ENCODE measurements at places on chromosomes 7 and 10.

GRCh38 chr10:1268831-1269230, 212.6 kb downstream of the WDR37 start:
- DNase-seq = no peak

- no peak for DNase-seq
Measured at GRCh38 chr10:121309164-121309563, 289.1 kb downstream of the FGFR2 start.

DNA sequence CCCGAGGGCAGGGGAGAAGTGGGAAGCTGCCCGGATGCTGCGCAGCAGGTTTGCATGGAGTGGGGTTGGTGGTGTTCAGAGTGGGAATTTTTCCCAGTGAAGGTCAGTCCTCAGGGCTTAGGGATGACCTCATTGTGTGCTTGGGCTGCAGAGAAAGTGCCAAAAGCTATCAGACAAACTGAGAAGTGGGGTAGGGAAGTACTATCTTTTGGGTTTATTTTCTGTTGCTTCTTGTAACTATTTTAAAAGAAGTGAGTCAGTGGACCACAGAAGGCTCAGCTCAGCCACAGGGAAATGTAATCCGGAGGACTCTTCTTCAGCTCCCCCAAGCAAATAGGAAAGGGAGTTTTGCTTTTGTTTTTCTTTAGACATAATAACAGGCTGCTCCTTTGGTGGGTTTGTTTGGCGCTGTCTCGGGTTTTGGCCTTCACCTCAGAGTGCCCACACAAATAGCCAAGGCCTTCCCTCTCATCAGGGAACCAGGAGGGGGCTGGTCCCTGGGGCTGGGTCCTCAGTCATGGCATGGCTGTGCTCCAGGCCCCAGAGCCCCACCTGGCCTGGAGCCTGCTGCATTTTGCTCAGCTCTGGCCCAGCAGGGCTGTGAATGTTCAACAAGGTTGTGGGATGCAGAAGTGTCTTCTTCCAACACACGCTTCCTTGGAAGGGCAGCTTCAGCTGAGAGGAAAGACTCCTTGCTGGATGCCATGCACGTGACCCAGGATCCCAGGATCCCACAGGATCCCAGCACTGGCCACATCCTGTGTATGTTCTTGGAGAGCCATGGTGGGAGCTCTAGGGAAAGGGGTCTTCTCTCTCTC, 5.4 kb upstream of the FAM170B start:
- DNase-seq = no peak

DNA sequence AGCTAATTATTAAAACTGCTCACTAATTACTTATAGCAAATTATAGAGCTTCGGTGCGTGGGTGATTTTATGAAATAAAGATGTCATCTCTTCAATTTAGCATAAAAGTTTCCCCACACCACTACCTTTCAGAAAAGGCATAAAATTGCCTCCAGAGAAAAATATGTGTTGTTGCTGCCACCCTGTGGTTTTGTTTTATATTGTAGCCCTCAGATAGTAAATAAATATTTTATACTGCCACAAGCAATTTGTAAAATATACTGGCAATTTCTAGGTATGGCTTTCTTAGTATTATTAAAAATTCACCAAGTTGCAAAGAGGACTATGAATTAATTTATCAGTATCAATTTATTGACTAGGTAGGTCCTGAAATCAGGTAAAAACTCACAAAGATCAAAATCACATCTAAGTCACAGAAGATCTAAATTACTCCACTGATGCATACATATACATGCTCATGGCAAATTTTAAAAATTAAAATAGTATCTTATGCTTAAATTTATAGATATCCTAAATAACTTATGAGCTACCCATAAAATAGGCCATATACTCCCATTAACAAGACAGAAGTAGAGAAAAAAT, 26.5 kb downstream of the ASNS start:
- DNase-seq = no peak

All from hypothalamus (tissue), 51 donors.